ENCODE measurements at places on chromosomes 12 and 14.

DNA sequence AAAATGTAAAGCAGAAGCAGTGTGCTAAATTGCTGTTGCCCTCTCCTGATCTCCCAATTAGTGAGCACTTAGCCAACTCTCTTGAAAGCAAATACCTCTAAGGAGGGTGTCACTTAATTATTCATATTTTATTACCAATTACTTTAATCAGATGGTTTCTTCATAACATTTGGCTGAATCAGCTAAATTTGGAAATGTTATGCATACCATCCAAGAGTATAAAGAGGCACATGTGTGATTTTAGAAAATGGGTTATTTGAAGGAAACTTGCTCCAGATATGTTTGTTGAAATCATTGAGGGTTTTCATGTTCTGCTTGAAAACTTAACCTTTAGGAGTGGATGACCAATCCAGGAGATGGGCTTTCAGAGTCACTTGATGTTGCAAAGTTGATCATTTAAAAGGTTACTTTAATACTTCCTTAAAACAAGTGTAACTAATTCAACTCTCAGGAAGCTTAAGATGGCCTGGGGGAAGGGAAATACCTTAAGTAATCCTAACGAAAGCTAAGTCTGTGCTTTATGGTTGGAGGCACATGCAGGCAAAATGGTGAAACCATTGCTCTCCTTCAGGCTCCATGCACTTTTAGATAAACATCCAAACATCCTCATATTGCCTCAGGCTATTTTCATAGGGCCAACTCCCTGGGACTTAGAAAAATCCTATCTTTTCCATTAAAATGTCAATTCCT is 434.5 kb downstream of the MDGA2 start:
- DNase-seq, result no peak

GRCh38 chr12:52667509-52667908 is 12.7 kb downstream of the KRT1 start:
- DNase-seq, result no peak

GRCh38 chr12:89621521-89621920 is 87.1 kb downstream of the ATP2B1 start:
- DNase-seq, result no peak

DNA sequence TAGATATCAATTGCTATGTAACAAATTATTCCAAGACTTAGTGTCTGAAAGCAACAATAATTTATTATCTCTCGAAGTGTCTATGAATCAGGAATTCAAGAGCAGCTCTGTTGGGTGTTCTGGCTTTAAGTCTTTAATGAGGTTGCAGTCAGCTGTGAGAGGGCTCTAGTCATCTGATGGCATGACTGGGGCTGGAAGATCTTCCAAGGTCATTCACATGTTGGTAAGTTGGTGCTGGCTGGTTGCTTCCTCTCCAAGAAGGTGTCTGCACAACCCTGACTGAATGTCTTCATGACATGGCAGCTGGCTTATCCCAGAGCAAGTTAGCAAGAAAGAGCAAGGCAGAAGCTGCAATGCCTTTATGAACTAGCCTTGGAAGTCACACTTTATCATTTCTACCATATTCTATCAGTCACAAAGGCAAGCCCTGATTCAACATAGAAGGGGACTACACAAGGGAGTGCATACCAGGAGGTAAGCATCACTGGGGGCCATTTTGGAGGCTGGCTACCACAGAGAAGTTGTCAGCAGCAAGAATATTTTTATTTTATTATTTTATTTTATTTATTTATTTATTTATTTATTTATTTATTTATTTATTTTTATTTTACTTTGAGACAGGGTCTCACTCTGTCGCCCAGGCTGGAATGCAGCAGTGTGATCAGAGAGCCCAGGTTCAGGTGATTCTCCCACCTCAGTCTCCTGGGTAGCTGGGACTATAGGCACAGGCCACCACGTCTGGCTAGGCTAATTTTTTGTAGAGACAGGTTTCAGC is 7.6 kb upstream of the SLC38A2 start:
- no peak for DNase-seq

- no peak for DNase-seq
Observed at GRCh38 chr12:53618275-53618674, 7.9 kb downstream of the ATF7 start.

- DNase-seq, result no peak
Observed at GRCh38 chr14:100059438-100059781, 5.8 kb upstream of the EVL start.

DNA sequence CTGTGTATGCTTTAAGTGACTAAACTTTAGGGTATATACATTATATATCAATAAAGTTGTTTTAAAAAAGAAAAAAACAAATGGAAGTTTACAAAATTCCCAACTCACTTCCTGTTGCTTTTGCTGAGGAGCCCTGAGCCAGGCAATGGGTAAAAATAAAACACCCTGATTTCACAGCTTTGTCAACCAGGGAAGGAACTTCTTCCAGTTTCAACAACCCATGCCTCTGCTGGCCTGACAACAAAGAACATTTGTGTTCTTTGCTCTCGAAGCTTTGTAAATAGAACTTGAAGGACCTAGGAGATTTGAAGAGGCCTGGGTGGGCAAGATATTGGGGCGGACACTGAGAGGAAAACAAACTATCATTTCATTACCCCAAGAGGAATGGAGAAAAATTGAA is 141.2 kb upstream of the NOS1 start:
- DNase-seq, result no peak

DNA sequence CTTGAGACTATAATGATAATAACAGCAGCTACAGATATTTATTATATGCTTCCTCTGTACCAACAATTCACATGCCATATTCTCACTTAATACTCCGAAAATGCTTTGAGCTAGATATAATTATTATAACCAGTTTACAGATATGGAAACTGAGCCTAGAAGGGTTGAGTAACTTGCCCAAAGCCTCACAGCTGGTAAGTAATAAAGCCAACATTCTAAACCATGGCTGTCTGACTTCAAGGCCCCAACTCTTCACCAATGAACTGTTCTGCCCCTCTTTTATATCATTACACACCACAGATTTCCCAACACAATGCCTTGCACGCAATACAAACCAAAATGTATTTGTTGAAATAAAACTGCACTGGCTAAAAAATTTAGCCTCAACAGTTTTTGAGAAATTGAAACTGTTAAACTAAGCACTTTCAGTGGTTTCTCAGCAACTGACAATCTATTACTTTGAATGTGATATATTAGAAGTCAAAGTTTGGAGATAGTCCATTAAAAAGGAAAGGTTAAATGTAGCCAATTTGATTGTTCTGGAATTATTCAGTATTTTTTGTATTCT is 222.5 kb upstream of the ARHGAP5 start:
- no peak for DNase-seq

GRCh38 chr12:89236237-89236636 is 116.1 kb downstream of the DUSP6 start:
- DNase-seq, result peak; percentile 88

GRCh38 chr14:35333797-35334743 is 41.9 kb downstream of the PSMA6 start:
- no peak for DNase-seq

DNA sequence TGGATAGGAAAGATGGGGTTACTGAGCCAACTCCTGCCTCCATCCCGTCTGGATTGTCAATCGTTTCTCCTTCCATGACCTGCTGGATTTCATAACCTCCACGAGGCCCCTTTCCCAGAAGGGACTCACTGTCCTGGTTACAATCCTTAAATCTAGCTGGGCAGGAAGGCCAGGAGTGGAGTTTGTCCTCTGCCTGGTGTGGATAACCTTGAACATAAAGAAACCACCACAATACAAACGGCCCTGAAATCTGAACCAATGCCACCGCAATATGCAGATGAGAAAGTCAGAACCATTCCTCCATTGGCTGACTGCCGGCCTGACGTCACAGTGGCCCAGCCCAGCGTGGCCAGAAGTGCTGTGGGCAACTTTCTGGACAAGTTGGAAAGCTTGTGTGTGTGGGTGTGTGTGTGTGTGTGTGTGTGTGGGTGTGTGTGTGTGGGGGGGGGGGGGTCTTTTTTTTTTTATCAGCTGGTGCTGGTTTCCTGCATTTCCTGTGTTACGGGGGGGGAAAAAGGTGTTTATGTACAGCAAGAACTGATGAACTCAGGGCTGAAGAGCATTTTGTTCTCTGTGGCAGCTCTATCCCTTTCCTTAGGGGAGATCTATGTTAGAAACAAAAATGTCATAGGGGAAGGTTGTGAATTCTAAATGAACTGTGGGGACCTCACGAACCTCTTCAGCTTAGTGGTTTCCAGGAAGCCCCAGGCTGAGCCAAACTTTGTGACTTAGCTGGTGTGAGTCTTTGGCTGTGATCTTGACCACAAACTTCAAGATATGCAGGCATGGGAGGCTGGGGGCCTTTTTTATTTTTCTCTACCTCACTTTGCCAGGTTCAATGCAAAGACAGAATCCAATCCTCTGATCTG is 81.6 kb upstream of the MED13L start:
- peak; percentile 86 for DNase-seq

GRCh38 chr14:75487155-75487671 is 35.1 kb upstream of the BATF start:
- DNase-seq, result peak; percentile 56

GRCh38 chr12:123032736-123033391 is 52.4 kb downstream of the ARL6IP4 start:
- no peak for DNase-seq

DNA sequence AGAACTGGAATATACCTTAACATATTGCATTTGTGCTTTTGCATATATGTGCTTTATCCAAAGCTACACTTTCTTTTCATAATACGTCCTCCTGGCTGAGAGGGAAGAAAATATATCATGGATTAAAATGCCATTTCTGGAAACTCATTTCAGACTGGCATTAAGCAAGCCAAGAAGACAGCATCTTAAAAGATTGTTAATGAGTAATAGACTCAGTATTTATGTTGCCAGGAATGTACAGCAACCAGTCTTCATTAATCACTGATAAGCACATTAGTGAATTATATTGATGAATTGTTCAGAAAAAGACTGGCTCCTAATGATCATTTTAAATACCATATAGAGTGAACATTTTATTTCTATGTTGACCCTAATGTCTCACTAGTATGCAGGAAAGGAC is 134.9 kb upstream of the IFNG-AS1 start:
- DNase-seq, result no peak

DNA sequence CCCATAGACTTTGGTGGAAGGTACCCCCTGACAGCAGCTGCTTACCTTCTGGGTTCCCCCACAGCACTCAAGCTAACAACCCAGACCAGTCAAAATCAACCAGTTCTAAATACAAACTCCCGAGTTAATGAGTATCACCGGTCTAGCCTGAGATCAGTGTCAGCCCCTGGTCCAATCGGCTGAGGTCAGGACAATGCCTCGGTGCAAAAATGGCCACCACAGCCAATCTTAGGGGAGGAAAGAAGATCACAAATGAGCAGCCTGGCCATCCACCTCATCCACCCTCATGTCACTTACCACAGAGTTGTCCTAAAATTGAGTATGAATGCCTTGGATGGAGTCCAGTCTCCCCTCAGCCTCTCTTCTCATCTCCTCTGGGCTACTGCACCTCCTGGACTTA is 128.5 kb downstream of the PHETA1 start:
- DNase-seq, result no peak

GRCh38 chr12:25764409-25764808 is 194.1 kb upstream of the RASSF8 start:
- DNase-seq, result no peak

- peak; percentile 37 for DNase-seq
Observed at GRCh38 chr12:57093415-57094207, 4.7 kb downstream of the NAB2 start.

GRCh38 chr12:70245458-70245857 is 2.2 kb downstream of the CNOT2 start:
- no peak for DNase-seq

DNA sequence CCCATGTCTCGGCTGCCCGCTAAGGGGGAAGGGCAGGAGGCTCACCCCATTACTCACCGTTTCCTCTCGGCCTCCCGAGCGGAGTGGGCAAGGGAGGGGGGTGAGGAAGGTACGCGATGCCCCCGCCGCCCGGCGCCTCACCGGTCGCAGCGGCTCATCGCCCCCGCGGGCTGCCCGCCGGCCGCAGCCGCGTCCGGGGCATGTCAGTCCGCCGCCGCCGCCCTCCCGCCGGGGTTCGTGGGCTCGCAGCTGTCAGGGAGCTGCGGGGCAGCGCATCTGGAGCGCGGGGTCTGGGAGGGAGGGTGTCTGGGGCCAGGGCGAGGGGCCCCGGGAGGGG is 461 bp downstream of the SLC8A3 start:
- no peak for DNase-seq

DNA sequence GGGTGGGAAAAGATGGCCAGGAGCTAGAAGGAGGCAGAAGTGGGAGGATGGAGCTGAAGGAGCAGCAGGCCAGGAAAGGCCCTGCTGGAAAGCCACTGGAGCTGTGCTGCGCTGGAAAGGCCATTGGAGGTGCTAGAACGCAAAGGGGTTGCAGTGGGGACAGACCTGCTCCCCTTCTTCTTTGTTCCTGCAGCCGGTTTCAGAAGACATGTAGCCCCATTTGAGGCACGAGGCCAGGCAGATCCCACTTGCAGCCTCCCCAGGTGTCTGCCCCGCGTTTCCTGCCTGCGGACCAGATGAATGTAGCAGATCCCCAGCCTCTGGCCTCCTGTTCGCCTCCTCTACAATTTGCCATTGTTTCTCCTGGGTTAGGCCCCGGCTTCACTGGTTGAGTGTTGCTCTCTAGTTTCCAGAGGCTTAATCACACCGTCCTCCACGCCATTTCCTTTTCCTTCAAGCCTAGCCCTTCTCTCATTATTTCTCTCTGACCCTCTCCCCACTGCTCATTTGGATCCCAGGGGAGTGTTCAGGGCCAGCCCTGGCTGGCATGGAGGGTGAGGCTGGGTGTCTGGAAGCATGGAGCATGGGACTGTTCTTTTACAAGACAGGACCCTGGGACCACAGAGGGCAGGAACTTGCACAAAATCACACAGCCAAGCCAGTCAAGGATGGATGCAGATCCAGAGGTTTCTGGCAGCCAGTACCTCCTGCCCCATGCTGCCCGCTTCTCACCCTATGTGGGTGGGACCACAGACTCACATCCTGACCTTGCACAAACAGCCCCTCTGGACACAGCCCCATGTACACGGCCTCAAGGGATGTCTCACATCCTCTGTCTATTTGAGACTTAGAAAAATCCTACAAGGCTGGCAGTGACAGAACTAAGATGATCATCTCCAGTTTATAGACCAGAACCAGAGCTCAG is 2.3 kb upstream of the GPR162 start:
- DNase-seq, result peak; percentile 35

DNA sequence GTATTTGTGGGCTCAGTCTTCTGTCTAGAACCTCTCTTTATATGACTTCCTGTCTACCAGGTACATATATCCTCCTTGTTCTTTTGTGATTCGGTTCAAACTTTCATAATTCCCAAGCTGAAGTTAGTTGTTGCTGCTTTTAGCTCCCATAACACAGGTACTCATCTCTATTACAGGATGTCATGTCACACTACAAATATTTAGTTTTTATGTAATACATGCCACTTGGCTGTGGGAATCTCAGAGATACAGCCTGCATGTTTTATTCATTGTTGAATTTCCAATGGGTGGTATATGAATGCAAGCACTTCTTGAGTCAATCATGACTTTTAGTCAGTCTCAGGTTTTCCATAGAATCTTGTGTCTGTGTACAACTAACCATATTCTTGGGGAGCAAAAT is 122.7 kb downstream of the SINHCAF start:
- no peak for DNase-seq

- no peak for DNase-seq
Observed at GRCh38 chr12:131692431-131692830, 18.5 kb upstream of the SFSWAP start.

All from HT1080 (cell line).